ENCODE measurements at places on chromosomes 2 and 18. TPM values are rescaled to one million over a fixed set of nuclear protein-coding genes. Genes with fewer than 3 reads are reported as not detected.

Gene ALK
- total RNA-seq = not detected

Gene SEPTIN2
- total RNA-seq = 139 TPM

DNA sequence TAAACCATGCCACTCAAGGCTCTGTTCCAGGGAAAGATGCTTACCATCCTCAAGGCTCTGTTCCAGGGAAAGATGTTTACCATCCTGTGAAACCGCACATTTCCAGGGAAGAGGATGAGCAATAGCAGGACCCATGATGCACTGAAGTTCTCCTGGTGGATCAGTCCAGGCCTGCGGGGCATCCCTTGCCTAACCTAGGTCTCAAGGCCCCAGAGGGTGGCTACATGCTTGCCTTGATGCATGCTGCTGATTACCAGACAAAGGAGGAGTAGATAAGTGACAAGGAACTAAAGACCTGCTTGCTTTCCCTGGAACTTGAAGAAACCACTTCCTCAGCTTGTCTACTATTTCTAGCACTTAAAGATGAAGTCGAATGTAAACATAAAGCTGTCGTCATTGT lies 111.0 kb upstream of the LINC00305 start:
- no peak for DNase-seq

GRCh38 chr2:121255358-121255757 lies 29.6 kb downstream of the TFCP2L1 start:
- no peak for DNase-seq

GRCh38 chr2:137525132-137525531 lies 439.1 kb upstream of the HNMT start:
- no peak for DNase-seq

DNA sequence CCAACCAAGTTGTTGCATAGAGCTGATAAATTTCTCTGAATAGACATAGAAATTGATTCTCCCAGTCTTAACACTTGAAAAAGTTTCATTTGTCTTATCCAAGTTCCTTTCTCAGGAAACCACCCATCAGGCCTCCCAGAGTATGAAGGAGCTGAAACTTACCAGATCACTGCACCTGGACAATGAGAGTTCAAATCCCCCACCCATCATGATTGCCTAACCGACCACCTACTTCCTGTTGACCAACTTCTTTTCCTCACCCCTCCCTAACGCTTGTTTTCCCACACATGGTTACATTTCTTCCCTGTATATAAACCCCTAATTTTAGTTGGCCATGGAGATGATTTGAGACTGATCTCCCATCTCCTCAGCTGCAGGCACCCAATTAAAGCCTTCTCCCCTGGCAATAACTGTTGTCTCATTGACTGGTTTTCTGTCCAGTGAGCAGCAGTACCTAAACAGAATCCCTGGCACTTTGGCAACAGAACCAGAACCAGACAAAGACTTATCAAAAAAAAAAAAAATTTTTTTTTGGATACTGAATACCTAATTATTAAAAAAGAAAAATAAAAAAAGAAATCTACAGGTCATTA lies 103.0 kb downstream of the SPIRE1 start:
- DNase-seq = no peak

- DNase-seq = no peak
Measured at GRCh38 chr18:13262839-13263691, 44.5 kb downstream of the LDLRAD4 start.

DNA sequence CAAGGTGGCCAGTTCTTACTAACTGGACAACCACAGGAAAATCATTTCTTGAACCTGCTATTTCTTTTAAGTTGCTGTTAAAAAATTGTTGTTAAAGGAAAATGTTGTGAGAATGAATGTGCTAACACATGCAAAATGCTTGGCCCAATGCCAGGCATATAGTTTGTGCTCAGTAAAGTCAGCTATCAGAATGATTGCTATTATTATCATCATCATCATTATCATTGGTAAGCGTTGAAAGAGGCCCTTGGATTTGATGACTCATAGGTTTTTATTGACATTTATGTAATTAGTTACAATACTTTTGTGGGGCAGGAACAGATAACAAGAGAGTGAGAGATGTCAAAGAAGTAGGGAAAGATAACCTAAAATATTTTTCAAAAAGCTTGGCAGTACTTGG lies 394.2 kb upstream of the ZEB2 start:
- no peak for DNase-seq

DNA sequence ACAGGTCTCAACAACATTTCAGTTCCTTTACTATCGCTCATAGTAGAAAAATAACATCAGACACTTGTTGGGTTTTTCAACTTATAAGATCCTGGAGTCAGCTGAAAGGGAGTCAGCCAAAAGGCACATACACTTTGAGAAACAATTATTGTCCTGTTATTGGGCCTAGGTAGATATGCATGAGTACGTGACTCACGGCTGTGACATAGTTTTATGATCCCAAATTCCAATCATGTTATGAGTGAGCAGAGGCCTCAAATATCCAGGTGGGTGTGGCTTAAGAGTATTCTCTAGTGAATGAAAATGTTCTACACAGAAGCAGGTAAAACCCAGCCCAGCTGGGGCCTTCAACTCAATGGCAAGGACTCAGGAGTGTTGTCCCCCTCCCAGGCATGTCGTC lies 27.2 kb downstream of the SERPINB8 start:
- no peak for DNase-seq

DNA sequence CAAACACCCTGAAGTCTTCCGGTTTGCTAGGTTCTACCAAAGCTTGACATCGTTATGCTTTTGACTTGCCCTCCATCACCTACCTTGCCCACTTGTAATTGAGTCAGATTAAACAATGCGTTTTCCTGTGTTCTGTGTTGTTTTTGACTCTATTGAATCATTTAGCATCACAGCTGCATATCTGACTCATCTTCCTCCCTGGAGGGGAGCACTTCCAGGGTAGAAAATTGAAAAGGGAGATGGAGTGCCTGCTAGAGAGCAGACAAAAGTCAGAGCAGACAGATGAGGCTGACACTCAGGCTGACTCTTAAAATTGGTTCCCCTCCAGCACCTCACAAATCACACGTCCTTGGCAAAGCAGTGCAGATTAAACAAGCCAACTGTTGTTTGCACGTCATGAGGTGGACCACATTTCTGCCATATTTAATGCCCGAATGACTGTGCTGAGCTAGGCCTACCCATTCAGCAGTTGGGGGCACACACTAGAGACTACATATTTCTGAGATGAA lies 2.2 kb downstream of the MPP4 start:
- no peak for DNase-seq

Measured in left ventricle myocardium superior (tissue), 1 donor.